Panc1 (cell line): ENCODE measurements at places on chromosomes 2 and 18.

- no peak for DNase-seq
Observed at GRCh38 chr18:27794181-27794926, 382.6 kb downstream of the CDH2 start.

DNA sequence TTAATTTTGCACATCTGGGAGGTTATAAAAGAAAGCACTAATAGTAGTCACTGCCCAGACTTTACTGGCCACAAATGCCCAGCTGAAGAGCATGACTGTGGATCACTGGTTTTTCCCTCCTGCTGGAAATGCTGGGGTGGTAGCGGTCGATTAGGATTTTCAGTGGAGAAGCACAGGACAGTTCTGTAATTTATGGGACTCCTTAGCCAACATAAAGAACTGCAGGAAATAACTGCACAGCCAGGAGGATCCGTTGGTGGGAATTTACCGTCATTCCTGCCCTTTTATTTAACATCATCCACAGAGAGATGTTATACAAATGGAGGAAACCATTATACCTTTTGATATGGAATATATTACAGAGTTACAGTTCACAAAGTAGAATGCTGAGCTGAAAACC is 61.5 kb downstream of the TNFRSF11A start:
- no peak for DNase-seq

DNA sequence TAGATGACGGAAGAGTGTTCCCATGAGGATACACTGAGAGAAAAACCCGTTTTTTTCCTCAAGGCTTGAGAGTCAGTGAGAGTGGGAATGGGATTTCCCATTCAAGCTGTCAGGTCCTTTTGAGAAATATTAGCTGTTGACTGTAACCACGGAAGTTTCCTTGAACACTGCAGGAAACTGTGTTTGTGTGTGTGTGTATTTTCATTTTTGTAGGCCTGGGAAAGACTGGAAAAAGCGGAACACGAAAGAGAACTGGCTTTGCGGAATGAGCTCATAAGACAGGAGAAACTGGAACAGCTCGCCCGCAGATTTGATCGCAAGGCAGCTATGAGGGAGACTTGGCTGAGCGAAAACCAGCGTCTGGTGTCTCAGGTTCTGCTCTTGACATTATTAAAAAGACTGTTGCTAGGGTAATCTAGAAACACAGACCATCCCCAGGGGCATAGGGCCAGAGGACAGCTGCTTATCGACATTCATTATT is 98.8 kb upstream of the EML6 start:
- no peak for DNase-seq

- DNase-seq: no peak
Observed at GRCh38 chr2:10338270-10339188, 35.8 kb downstream of the HPCAL1 start.

DNA sequence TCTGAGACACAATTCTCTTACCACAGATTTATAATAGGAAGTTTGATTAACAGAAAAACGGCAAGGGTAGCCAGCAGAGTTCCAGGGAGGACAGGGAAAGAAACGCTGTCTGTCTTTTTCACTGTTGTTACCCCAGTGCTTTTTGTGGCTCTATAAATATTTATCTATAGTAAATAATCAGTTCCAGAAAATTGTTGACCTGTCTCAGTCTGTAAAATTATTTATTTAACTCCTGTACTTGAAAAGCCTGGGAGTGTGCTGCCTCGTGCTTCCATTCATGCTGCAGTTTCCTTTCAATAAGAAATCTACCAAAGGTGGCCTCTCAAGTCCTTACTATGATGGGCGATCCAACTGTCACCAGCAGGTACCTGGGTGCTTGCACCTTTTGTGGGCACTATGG is 102.9 kb downstream of the ETAA1 start:
- DNase-seq: no peak

GRCh38 chr2:7745369-7745768 is 828.2 kb downstream of the RNF144A start:
- DNase-seq: no peak

GRCh38 chr2:181848261-181848886 is 43.2 kb upstream of the ITPRID2 start:
- no peak for DNase-seq

DNA sequence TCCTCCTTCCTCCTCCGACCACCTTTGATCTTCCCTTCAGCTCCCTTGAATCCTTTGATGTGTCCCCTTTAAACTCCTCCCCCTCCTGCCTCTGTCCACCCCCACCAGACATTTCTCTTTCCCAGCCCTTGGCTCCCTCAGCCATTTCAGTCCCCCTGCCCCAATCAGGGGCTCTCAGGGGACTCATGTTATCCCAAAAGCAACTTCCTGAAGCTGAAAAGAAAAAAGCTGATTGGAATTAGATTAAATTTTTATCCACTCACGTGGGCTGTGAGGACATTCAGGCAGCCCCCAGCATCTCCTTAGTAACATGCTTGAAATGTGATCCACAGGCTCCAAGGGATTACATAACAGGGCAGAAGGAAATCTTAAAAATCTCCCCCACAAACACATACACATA is 81.3 kb downstream of the NEURL3 start:
- no peak for DNase-seq

DNA sequence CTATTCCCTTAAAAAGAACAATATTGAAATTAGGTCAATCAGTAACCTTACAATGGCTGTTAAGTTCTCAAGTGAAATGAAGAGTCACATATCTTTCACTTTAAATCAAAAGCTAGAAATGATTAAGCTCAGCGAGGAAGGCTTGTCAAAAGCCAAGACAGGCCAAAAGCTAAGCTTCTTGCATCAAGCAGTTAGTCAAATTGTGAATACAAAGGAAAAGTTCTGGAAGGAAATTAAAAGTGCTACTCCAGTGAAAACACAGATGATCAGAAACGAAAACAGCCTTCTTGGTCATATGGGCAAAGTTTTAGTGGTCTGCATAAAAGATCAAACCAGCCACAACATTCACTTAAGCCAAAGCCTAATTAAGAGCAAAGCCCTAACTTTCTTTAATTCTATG is 402.6 kb upstream of the ZEB2 start:
- no peak for DNase-seq

DNA sequence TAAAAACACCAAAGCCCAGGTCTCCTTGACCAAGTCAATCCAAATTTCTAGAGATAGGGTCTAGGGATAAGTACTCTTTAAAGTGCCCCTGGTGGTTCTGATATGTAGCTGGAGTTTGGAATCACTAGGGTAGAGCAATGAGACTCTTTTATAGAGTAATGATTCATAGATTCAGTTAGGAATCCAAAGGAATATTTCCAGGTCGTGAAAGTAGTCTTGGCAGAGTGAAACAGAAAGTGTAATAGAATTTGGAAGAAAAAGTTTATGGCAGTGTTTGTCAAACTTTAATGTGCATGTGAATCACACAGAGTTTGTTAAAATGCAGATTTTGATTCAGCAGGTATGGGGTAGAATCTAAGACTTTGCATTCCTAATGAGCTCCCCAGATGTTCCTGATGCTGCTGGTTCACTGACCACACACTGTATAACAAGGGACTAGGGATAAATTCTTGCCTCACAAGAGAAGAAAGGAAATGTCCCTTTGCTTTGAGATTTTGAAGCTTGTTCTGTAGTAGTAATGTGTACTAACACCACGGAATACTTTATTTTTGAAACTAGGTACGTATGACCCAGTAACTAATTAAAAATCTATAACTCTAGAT is 1.8 kb downstream of the UPP2 start:
- no peak for DNase-seq

DNA sequence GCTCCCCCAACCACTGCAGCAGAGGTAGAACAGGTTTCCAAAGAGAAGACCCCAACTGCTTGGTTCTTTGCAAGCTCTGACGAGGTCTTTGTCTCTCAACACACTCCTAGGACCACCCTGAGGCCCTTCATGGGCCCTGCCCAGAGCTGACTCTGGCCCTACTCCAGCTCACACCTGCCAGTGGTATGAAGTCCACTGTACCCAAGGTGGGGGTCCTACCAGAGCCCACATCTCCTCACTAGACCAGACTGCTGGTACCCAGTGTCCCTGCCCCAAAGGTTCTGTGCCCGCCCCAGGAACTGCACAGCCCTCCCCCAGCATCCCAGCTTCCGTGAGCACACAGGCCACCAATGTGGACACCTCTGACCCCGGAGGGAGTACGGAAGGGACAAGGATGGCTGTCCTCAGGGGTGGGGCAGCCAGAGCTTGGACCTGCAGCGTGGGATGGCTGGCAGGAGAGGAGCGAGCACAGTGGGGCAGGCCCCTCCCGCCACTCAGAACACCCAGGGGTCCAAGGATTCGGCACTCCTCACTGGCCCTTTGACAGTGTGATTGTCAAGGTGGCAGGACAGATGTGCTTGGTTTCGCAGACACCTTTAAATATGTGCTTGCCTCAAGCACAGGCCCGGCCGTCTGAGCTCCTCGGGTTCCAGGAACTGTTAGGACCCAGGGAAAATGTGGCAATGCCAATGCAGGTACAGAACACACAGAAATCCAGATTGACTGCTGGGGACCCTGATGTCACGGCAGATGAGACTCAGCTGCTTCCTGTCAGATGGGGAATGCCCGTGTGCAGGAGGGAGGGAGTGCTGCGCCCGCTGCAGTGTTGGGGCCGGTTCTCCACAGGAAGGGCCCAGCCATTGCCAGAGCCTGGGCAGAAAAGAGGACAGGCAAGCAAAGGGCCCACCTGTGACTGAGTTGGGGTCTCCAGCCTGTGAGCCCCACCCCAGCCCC is 51.2 kb downstream of the MTERF4 start:
- DNase-seq: no peak

DNA sequence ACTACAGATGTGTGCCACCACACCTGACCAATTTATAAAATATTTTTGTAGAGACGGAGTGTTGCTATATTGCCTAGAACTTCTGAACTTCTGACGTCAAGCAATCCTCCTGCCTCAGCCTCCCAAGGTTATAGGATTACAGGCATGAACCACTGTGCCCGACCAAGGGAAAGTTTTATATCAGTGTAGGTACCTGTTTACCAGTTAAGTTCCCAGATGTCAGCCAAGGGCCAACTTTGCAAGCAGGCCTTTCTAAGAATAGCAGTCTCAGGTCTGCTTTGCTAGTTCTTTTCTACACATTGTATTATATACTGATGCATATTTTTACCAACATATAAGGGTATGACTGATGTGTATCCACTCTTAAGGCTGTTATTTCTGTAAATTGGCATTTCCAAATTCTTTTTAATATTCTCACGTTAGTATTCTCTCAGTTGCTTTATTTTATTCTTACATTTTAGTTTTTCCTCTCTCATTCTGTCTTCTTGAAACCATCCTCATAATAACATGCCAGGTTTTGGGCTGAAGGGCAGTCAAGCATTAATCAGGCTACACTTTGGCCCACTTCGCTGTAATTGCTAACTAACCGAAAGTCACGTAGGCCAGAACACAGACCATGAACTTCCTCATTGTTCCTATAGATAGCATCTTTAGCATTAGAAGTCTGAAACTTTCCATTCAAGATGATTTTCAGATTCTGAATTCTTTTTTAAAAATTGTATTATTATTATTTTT is 25.0 kb upstream of the CXXC1 start:
- no peak for DNase-seq

GRCh38 chr2:21099281-21099907 is 24.4 kb upstream of the TDRD15 start:
- no peak for DNase-seq

DNA sequence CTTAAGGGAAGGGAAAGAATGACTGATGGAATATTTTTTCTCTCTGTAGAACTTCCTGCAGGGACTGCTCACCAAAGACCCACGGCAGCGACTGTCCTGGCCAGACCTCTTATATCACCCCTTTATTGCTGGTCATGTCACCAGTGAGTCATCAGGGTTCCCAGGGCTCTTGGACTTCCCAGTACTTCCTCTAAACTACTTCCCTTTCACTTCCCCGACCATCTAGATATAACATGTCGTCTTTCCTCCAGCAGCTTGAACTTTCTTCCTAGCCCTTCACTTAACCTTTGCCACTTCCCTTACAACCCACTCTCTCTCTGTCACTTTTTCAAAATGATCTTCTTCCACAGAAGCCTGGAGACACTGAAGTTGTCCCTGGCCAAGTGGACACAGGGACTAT is 7.2 kb downstream of the STK36 start:
- no peak for DNase-seq

- no peak for DNase-seq
Observed at GRCh38 chr2:106028192-106028591, 165.9 kb downstream of the UXS1 start.

- no peak for DNase-seq
Observed at GRCh38 chr18:22848615-22849014, 84.5 kb upstream of the RBBP8 start.

DNA sequence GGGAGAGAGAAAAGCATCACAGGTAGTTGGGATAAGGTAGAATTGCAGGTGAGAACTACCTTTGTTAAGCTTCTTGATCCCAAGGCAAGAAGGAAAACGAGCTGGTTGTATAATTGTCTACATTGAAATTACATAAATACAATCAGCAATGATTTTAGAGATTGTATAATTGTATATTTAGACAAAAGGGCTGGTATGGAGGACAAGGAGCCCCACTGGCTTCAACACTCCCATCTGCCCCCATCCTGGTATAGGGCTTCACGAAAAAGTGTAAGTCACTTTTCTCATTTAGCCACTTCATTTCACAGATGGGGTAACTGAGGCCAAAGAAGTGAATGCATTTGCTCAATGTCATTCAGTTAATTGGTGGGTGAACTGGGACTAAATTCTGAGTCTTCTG is 103.3 kb downstream of the MYCN start:
- no peak for DNase-seq

DNA sequence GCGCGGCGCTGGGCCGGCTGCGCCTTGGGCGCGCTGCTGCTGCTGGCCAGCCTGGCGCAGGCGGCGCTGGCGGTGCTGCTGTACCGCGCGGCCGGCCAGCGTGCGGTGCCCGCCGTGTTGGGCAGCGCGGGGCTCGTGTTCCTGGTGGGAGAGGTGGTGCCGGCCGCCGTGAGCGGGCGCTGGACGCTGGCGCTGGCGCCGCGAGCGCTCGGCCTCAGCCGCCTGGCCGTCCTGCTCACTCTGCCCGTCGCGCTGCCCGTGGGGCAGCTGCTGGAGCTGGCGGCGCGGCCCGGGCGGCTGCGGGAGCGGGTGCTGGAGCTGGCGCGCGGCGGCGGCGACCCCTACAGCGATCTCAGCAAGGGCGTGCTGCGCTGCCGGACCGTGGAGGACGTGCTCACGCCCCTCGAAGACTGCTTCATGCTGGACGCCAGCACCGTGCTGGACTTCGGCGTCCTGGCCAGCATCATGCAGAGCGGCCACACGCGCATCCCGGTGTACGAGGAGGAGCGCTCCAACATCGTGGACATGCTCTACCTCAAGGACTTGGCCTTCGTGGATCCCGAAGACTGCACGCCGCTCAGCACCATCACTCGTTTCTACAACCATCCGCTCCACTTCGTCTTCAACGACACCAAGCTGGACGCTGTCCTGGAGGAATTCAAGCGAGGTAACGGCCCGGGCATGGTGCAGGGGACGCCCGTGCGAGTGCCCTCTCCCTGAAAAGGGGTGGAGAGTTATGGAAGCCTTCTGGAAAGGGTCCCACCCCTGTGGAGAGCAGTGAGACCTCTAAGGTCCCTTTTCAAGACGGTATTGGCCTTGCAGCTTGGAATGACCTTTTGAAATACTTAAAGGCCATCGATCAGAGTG is 1.0 kb downstream of the CNNM3 start:
- no peak for DNase-seq
